ENCODE measurements at places on chromosomes 1 and 21. TPM values are rescaled to one million over a fixed set of nuclear protein-coding genes. Genes with fewer than 3 reads are reported as not detected.

REN gene
- total RNA-seq = not detected

DNA sequence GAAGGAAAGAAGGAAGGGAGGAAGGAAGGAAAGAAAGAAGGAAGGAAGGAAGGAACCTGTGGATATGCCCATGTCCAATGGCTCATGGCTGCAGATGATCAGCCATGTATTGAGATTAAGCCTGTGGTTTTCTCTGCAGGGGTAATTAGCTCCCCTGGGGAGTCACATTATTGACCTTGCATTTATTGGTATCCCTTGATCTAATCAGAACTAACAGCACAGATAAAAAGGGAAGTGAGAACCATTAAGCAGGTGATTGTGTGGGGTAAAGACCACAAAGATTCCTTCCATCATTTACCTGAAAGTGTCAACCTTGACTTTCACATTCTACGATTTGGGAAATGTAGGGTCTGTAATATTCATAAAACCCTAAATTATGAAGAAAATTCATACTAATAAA, 390.7 kb downstream of the BRINP2 start:
- H3K36me3 ChIP-seq = peaks cover 3% of the 10 kb centered on the region
- DNase-seq = no peak
- H3K27me3 ChIP-seq = no peaks in the 10 kb centered on the region
- no peaks in the 10 kb centered on the region for H3K4me1 ChIP-seq
- no peak overlapping the region for H3K27ac ChIP-seq

DNA sequence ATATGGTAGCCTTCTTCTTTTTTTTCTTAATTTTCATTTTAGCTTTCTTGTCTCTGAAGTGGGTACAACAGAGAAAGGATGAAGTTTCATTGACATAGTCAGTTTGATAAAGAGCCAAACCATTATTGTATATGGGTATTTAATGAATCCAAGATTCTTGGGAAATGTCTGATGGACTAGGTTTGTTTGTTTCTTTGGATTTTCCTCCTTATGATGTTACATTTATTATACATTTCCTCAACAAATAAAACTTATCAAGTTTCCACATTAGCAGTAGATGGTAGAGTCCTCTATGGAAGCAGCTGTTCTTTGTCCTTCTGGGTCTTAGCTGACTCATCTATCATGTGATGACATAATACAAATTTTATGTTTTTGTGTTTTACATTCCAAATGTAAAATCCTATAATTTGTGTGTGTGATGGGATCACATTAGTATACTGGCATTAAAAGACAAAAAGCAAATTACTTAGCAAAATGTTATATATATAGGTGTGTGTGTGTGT, 6.0 kb downstream of the COL24A1 start:
- no peak overlapping the region for H3K27ac ChIP-seq
- H3K4me3 ChIP-seq = no peak overlapping the region
- no peaks in the 10 kb centered on the region for H3K4me1 ChIP-seq
- H3K36me3 ChIP-seq = no peaks in the 10 kb centered on the region
- H3K27me3 ChIP-seq = peaks cover 18% of the 10 kb centered on the region
- DNase-seq = no peak

- no peak overlapping the region for H3K4me3 ChIP-seq
- no peak overlapping the region for H3K27ac ChIP-seq
- H3K27me3 ChIP-seq = peaks cover 52% of the 10 kb centered on the region
- no peaks in the 10 kb centered on the region for H3K4me1 ChIP-seq
- no peaks in the 10 kb centered on the region for H3K36me3 ChIP-seq
Measured at GRCh38 chr1:11307852-11308251, 34.9 kb downstream of the UBIAD1 start.

- H3K27ac ChIP-seq = no peak overlapping the region
- no peak overlapping the region for H3K4me3 ChIP-seq
- H3K36me3 ChIP-seq = no peaks in the 10 kb centered on the region
- H3K27me3 ChIP-seq = no peaks in the 10 kb centered on the region
- DNase-seq = no peak
- H3K4me1 ChIP-seq = peaks cover 34% of the 10 kb centered on the region
Measured at GRCh38 chr1:178183796-178184195, 89.9 kb downstream of the RASAL2 start.

DNA sequence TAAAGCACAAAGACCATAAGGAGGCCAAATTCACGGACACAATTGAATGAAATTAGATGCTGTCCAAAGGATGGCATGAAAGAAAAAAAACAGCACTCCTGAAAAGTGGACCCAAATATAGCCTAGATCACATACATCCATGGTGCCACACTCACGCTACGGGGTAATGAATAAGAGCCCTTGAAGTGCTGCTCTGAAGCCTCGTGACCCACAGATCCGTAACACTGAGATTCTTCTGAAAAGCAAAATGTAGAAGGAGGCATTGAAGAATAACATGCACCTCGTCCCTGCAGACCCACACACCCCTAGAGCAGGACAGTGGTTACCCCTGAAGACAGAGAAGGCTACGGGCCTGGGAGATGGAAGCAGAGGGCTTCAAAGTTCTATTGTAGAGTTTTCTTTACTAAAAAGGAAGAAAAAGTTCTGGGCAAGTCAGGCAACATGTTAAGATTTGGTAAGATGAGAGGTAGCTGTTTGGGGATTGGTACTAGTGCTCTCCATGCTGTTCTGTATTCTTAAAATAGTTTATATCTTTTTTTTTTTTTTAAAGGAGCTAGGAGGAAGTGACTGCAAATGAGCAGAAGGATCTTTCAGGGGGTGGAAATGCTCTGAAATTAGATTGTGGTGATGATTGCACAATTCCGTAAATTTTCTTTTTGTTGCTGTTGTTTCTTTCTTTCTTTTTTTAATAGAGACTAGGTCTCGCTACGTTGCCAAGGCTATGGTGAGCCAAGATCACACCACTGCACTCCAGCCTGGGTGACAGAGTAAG, 4.1 kb upstream of the ITGB2 start:
- peaks cover 62% of the 10 kb centered on the region for H3K27me3 ChIP-seq
- peaks cover 13% of the 10 kb centered on the region for H3K36me3 ChIP-seq
- H3K27ac ChIP-seq = no peak overlapping the region
- H3K4me1 ChIP-seq = peaks cover 37% of the 10 kb centered on the region

DNA sequence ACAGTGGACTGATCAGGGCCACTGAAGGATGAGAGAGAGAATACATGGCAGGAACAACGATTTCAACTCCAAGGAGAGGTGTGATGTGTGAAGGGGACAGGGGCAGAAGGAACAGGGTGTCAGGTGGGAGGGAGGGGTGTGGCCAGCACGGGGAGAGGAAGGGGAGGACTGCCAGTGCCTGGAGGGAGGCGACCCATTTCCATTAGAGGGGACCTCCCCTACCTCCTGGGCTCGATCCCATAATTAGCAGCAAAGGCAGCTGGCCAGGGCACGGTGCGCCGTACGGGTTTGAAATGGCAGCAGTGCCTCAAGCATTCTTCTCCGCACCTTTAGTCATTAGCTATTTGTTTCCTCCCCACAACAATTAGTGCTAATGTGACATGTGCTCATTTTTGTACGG, 22.7 kb downstream of the CRYAA start:
- peaks cover 15% of the 10 kb centered on the region for H3K36me3 ChIP-seq
- H3K27ac ChIP-seq = no peak overlapping the region
- no peak for DNase-seq
- no peak overlapping the region for H3K4me3 ChIP-seq

DNA sequence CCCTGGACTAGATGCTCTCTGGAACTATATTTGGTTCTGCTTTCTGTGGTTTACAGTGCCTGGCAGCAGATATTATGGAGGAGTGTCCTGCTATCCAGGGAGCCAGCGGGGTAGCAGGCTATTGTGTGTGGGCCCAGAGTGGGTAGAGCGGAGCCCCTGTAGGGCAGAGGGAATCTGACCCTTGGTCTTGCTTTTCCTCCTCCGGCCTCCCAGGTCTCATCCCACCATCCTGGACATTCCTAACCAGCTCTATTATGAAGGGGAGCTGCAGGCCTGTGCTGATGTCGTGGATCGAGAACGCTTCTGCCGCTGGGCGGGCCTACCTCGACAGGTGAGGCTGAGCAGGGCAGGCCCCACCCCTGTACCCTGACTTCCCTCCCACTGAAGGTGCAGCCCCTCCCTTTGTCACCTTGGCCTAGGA, 9.1 kb downstream of the RHOC start:
- no peaks in the 10 kb centered on the region for H3K27me3 ChIP-seq
- H3K4me1 ChIP-seq = peaks cover 39% of the 10 kb centered on the region
- no peak overlapping the region for H3K27ac ChIP-seq

Data from Calu3 (cell line).